Body of pancreas (tissue), 4 donors: ENCODE measurements at places on chromosomes 7 and 10. TPM values are rescaled to one million over a fixed set of nuclear protein-coding genes. Genes with fewer than 3 reads are reported as not detected.

- H3K36me3 ChIP-seq = no peaks in the 10 kb centered on the region
Observed at GRCh38 chr10:123143162-123143824, 4.6 kb upstream of the HMX2 start.

- no peaks in the 10 kb centered on the region for H3K36me3 ChIP-seq
- H3K27ac ChIP-seq = no peak overlapping the region
- DNase-seq = no peak
- H3K4me1 ChIP-seq = no peaks in the 10 kb centered on the region
Observed at GRCh38 chr7:33888166-33888565, 17.2 kb upstream of the BMPER start.

Gene MSMB
- total RNA-seq = not detected

DNA sequence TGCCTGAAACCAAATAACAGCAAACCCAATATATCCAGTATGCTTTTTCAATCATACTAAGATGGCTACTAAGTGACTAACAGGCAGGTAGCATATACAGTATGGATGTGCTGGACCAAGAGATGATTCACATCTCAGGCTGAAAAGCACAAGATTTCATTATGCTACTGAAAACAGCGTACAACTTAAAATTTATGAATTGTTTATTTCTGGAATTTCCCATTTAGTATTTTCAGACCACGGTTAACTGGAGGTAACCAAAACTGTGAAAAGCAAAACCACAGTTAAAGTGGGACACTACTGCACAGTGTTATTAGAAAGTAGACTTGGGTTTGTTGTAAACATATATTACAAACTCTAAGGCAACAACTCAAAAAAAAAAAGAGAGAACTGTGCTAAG lies 91.5 kb downstream of the KMT2C start:
- no peak for DNase-seq
- H3K4me1 ChIP-seq = peaks cover 9% of the 10 kb centered on the region
- no peak overlapping the region for H3K27ac ChIP-seq
- H3K27me3 ChIP-seq = no peaks in the 10 kb centered on the region
- no peaks in the 10 kb centered on the region for H3K36me3 ChIP-seq

GRCh38 chr7:92460109-92460508 lies 12.8 kb downstream of the GATAD1 start:
- no peak overlapping the region for H3K27ac ChIP-seq
- H3K36me3 ChIP-seq = peaks cover 4% of the 10 kb centered on the region
- DNase-seq = no peak

DNA sequence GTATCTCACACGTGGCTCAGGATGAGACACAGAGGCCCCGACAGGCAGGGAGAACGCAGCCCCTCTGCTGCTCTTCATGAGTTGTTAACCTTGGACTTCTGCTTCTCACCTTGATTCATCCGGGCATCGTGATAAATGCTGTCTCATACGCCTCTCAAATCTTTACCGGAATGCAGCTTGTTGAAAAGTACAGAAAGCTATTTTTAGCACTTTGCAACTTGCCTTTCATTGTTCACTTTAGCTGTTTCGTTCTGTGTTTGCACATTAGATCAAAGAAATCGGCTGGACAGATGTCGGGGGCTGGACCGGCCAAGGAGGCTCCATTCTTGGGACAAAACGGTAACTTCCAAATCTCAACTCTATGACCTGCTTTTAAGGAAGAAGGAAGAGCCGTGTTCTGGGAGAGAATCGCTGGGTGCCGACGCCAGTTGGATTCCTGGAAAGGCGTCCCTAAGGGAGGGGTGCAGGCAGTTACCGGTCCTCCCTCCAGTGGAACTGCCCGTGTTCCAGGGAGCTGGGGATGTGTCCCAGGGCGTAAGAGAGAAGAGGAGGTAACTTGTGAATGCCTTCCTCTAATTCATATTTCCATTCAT lies 49.3 kb downstream of the PFKP start:
- no peak overlapping the region for H3K27ac ChIP-seq
